NCI-H226 (cell line): ENCODE measurements at places on chromosomes 6 and 20.

DNA sequence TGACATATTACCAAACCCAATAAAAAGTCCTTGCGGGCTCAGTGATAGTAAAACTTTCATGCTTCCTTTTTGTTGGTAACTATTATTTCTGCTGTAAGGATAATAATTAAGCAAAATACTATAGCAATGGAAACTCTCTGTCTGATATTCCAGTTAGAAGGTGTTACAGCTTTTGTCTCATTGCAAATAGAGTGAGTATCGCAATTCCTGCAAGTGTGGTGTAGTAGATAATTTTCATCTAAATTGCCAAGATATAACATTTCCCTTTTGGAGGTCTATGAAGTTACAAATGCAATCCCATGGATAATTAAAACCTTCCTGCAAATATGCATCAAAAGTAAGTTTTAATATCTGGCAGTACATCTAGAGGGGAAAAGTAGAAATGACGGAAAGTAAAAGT is 88.7 kb upstream of the CD93 start:
- no peak for DNase-seq

DNA sequence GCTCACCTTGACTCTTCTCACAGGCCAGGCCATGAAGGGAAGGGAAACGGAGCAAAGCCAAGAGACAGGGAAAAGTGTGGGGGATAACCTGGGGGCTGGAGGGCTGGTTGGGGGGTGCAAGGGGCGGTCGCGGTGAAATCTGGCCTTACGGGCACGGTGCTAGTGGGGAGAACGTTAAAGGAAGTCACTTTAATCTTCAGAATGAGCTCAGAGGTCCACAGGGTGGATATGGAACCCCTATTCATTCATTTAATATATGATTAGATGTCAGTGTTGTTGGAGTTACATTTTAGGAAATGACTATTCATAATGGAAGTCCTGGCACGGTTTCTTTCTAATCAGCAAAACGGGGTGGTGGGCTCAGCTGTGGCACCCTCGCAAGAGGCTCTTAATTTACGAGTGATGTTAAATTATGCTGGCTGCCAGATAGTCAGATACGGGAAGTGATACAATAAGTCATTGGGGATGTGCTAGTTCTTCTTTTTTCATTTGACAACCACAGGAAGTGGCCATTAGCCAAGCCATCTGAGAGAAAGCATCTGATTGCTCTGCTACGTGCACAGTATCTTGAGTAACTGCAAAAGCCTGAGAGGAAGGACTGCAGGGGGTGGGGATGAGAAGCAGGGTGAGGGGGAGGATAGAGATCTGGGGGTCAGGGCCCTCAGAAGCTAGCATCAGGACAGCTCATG is 253.0 kb downstream of the QKI start:
- no peak for DNase-seq

GRCh38 chr6:47302043-47302442 is 7.7 kb downstream of the TNFRSF21 start:
- DNase-seq, result no peak

DNA sequence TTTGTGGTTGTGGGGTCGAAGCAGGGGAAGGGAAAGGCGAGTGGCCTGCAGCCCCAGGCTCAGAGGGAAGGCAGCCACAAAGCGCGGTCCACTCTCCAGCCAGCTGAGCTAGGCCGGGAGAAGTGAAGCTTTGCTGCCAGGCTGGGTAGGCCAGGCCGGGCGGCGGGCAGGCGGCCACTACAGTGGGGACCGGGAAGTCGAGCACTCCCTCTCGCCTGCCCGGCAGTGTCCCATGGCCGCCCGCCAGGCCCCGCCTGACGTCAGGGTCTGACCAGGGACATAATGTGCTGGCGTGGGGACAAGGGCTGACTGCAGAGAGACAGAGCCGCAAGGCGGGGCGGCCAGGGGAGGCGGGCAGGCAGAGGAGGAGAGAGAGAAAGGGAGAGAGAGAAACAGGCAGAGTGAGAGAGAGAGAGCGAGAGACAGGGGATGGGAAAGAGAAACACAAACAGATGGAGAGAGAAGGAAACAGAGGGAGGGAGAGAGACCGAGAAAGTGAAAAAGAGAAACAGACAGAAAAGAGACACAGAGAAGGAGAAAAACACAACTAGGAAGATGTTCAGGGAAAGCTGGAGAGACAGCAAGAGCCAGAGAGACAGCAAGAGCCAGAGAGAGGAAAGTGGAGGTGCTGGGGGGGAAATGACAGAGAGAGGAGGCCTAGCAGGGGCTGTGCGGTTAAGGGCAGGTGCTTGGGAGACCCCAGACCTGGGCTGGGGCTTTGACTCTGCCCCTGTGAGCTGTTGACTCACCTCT is 94.5 kb upstream of the PTPN1 start:
- DNase-seq, result no peak

DNA sequence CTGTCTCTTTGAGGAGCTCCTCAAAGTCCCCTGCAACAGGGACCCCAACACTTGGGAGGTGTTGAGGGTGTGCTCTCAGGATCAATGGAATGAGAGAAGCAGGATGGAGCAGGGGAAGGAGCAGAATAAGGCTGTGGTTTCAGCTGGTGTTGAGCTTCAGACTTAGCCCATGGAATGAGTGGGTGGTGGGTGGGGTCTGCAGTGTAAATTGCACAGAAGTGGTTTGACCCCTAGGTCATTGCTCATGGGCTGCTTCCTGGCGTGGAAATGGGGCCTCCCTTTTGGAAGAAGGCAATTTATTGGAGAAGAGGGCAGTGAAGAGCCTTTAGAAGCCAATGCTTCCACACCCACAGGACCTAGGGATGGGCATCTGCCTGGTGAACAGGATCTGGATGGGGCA is 37.0 kb upstream of the KCNG1 start:
- no peak for DNase-seq

DNA sequence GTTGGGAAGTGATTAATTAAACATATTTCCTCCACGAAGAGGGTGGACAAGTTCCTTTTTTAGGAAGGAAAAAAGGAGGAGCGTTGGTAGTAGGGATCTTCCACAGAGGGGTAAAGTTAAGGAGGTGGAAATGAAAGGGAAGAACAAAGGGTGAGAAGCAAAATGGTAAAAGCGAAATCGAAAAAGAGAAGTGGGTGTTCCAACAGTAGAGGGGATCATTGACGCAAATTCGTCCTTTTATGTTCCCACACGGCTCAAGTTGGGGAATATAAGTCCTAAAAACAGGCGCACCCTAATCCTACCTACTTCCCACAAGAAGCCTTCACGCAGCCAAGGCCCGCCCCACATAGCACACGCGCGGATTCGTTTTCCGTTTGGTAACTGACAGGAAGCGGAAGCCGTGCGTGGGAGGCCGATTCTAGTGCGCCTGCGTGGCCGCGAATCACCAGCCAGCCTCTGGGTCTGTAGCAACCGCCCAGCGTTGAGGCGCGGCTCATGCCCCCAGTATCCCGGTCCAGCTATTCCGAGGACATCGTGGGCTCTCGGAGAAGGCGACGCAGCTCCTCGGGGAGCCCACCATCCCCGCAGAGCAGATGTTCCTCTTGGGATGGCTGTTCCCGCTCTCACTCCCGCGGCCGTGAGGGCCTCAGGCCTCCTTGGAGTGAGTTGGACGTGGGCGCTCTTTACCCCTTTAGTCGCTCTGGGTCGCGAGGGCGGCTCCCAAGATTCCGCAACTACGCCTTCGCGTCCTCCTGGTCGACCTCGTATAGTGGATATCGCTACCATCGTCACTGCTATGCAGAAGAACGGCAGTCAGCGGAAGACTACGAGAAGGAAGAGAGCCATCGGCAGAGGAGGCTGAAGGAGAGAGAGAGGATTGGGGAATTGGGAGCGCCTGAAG is at the start of gene NKAPL:
TSS of gene NKAPL (plus strand) at position 421 of the 901 bp plus-strand sequence. CDS start at position 496, 75 bp downstream.
- DNase-seq, result no peak

- no peak for DNase-seq
Measured at GRCh38 chr6:37648465-37649330, 49.0 kb downstream of the MDGA1 start.

GRCh38 chr20:37796121-37796520 is 102.3 kb downstream of the CTNNBL1 start:
- DNase-seq, result no peak

GRCh38 chr20:48957533-48957932 is 36.0 kb downstream of the ARFGEF2 start:
- peak; percentile 6 for DNase-seq
